ENCODE measurements at places on chromosomes 1 and 21.

DNA sequence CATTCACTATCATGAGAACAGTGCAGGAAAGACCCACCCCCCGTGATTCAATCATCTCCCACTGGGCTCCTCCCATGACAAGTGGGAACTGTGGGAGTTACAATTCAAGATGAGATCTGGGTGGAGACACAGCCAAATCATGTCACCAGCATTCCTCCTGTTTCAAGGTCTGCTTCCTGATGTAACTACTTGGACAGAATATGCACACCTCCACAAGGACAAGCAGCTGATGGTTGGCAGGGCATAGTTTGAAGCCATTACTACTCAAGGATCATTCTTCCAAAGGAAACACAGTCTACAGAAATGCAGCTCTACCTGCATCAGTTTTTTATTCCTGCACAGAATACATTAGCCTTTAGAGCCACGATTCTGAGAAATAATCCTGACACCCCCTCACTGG is 28.5 kb upstream of the RNF2 start:
- no peak for DNase-seq

- DNase-seq, result no peak
Measured at GRCh38 chr1:67053535-67053784, 488 bp downstream of the SLC35D1 start.

DNA sequence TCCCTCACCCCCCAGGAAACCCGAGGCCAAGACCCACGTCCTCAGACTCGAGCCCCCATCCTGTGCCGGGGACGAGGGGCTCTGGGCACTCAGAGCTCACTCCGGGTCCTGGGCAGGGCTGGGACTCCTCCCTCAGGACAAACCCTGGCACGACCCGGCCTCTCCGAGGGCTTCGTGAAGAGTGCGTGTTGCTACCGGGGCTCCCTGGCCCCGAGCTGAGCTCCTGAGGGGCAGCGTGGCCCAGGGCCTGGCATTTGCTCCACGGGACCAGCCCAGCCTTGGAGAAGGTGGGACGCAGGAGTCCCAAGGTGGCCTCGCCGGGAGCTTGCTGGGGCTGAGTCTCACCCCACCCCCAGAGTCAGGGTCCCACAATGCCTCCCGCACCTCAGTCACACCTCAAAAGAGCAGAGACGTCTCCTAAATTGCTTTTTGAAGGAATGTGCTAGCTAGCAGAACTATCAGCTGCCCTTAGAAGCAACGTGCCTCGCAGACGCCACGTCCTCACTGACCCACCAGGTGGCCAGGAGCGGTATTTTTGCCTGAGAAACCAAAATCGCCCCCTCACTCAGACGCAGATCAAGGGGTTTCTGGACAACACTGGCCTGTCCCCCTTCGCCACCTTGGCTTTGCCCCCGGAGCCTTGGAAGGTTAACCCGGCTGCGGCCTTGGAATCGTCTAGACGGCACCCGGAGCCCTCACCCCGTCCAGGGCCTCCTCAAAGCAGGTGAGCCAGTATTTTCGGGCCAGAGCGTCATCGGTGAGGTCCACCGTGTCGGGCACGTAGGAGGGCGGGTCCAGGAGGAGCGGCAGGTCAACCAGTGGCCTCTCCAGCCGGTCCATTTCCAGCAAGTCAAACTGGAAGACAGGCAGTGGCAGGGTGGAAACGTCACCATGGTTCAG is 11.3 kb downstream of the PANK4 start:
- no peak for DNase-seq

DNA sequence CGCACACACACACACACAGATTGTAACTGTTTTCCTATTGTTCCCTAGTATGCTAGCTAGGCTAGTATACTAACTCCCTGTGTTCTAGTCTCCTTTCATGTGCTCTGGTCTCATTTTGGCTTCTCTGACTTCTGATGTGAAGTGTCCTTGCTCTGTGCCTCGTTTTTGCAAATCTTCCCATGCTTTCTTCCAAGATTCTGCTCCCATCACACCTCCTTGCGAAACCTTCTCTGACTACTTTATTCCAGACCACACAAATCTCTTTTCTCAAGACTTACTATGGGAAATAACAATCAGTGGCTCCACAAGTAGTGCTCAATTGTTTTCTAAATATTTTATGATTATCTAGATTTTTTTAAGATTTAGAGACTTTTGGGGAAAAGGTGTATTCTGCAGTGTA is 10.3 kb downstream of the PRRX1 start:
- no peak for DNase-seq

GRCh38 chr1:25544819-25545218 is 1.4 kb downstream of the LDLRAP1 start:
- no peak for DNase-seq

DNA sequence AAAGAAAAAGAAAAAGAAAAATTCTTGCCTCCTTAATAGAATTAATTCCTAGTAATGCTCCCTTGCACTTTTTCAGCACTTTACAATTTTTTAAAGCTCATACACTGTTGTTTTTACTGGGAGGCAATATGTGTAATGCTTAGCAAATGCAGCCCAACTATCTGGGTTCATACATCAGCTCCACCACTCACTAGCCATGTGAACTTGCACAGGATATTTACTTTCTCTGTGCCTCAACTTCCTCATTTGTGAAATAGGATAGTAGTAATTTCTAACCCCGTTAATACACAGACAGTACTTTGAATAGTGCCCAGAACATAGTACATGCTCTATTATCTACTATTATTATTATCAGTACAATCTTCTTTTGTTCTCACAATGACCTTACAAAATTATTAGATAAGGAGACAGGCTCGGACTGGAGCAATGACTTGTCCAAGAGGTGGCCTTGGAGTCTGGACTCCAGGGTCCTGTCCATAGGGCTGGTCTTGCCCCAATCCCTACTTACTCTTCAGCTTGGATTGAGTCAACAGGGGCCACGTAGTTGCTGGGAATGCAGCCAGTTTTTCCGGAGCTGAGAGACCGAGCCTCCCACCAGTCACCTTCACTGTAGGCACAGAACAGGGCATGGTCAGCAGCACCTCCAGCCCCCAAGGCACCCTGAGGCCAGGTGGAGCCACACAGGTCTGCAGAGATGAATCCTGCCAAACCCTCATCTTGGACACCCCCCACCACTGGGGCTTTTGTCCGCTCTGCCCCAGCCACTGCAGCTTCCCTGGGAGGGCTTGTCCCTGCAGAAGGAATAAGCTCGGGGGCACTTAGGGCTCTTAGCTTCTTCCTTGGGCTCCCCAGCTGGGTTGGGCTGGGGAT is 13.7 kb downstream of the FGR start:
- no peak for DNase-seq

GRCh38 chr1:91173346-91173890 is 151.6 kb upstream of the ZNF644 start:
- DNase-seq, result no peak

- no peak for DNase-seq
Measured at GRCh38 chr1:220213382-220213983, 58.8 kb downstream of the RAB3GAP2 start.

- no peak for DNase-seq
Measured at GRCh38 chr1:26597629-26598039, 68.1 kb downstream of the RPS6KA1 start.

GRCh38 chr1:179318491-179318890 is 24.9 kb downstream of the SOAT1 start:
- no peak for DNase-seq

DNA sequence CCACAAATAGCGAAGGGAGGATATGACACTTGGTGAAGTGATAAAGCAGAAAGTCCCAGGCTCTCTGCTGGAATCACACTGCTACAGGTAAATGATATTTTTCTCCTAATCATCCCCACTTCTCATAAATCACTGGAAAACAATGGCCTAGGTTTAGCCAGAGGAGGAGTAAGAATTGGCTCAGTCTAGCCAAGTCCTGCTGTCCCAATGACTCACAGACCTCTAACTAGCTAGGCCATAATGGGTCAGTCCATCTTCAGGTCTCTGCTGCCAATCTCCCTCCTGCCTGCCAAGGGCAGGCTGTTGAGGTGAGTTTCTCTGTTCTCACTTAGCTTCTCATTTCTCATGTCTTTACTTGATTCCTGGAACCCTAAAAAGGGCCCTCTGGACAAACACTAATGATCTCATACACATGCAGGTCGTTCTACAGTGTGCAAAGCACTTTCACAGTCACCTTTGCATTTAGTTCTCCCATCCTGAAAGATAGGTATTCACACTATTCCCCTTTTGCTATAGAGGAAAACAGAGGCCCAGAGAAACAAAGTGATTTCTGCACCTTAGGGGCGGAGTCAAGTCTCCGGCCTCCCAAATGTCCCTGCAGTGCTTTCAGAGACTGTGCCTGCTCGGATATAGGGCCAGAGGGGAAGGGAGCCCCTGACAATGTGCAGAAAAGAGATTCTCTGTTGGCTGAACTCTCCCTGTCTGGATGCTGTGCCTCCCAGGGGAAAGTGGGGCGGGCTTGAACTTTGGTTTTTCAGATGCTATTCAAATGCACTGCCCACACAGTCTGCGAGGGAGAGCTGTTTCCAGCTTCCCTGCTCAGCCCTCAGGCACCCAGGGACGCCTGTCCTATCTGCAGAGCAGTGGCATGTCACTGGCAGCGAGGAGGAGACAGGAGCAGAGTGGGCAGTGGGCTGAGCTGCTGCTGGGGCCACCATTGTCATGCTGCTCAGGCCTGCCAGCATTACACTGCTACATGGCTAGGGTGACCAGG is 3.9 kb upstream of the CDK18 start:
- DNase-seq, result no peak

DNA sequence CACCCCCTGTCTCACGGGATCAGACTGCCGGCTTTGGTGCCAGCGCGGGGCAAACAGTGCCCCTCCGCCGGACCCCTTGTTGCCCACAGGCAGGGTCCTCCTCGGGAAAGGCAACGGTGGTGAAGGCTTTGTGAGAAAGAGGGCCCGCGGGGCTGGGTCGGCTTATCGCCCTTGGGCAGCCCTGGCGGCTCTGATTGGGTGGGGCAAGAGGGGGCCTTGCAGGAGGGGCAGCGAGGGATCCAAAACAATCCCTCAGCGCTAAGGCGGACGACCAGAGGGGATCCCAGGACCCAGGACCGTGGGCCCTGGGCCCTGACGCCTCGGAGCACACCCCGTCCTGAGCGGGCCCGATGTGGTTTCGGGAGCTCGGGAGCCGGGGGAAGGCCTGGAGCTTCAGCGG is 3.9 kb upstream of the ZNF678 start:
- no peak for DNase-seq

DNA sequence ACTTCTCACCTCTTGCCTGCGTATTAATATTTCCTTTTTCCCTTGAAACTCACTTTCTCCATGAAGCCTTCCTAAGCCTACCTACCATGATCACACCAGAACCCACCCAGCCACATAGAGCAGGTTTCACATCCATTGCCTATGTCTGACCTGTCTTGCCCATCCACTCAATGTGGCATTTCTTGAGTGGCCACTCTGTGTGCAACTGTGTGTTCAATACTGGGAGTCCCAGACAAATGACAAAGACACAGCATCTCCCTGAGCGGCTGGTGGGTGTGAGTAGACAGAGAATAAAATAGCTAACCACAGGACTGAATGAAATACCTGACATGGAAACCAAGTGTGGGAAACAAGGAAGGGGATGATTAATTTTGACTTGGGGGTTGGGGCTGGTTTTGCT is 3.1 kb downstream of the PTGFRN start:
- DNase-seq, result no peak

DNA sequence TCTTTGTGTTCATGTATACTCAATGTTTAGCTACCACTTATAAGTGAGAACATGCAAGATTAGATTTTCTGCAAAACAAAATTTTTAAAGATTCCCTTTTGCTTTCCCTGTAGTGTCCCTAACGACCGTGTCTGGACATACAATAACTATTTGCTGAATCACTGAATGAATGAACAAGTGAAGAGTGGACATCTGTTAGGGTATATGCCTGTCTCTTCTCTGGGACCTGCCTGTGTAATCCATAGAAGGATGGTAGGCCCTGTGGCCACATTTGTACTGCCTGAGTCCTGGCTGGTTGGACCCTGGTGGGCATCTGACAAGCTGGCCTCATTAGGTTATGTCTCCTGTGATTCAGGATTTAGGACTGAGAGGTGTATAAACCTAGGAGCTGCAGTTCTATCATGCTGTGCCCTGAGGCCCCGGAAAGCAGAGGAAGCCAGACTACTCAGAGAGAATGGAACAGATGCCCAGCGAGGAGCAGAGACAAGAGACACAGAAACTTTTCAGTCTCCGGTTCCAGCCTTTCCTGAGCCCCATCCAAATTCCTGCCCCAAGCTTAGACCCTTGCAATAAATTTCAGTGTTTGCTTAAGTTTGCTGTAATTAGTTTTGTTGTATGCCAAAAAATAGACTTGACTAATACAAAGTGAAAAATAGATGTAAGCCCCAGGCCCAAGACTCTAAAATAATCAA is 7.5 kb upstream of the NCF2 start:
- DNase-seq, result no peak

- no peak for DNase-seq
Measured at GRCh38 chr21:45016031-45016405, 58.4 kb upstream of the ADARB1 start.

DNA sequence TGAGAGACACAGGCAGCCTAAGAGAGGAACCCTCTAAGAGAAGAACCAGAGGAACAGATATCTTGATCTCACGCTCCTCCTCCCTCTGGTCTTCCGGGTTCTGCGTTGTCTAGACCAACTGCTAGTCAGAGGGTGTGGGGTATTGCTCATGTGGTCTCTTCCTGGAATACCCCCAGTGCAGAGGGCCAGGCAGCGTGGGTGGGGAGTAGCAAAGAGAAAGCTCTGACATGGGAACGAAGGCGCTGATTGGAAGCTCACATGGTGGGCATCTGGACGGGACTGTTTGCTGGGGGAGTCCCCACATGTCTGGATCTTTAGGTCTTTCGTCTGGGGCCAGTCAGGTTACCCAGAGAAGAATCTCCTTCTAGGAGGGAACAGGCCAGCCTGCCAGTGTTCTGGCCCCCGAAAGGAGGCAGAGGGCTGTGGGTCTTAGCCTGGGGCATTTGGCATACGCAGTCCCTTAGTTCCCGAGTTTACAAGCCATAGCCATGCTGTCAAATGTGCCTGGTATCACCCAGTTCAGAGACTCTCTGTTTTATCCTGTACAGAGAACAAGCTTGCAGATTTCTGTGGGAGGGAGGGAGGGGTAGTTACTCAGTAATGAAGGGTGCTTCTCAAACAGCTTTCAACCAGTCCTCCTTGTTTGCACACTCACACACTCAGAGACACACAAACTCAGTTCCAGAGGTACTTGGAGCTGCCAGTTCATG is 18.3 kb upstream of the IL6R start:
- DNase-seq, result no peak

GRCh38 chr1:62508187-62508758 is 71.4 kb downstream of the USP1 start:
- DNase-seq, result no peak

DNA sequence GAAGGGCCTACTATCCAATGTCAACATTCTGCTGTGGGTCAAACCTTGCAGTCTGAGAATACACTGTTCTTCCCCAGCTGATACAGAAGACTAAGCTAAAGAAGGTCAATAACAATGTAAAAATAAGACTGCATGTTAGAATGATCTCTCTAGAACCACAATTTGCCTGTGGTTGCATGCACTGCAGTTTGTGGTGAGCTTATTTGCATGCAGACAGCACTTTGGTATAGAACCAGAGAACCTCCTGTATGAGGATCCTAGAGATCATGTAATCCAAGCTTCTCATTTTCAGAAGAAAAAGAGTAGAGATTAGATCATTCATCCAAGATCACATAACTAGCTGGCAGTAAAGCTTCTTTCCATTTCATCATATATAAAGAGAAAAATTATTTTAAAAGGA is 15.8 kb downstream of the SYNJ1 start:
- no peak for DNase-seq

- DNase-seq, result no peak
Measured at GRCh38 chr21:27526451-27526850, 559.6 kb upstream of the ADAMTS5 start.

- DNase-seq, result no peak
Measured at GRCh38 chr21:28696844-28697410, 295.8 kb downstream of the LTN1 start.

Measured in stimulated activated CD8-positive, alpha-beta memory T cell treated with anti-CD3 and anti-CD28 coated beads, Interleukin-4, amount 100 ng/mL, for 1 hour (primary cell).